ENCODE measurements at places on chromosomes 6 and 20. TPM values are rescaled to one million over a fixed set of nuclear protein-coding genes. Genes with fewer than 3 reads are reported as not detected.

NOX3 gene
- polyA plus RNA-seq: 1.6 TPM

DNA sequence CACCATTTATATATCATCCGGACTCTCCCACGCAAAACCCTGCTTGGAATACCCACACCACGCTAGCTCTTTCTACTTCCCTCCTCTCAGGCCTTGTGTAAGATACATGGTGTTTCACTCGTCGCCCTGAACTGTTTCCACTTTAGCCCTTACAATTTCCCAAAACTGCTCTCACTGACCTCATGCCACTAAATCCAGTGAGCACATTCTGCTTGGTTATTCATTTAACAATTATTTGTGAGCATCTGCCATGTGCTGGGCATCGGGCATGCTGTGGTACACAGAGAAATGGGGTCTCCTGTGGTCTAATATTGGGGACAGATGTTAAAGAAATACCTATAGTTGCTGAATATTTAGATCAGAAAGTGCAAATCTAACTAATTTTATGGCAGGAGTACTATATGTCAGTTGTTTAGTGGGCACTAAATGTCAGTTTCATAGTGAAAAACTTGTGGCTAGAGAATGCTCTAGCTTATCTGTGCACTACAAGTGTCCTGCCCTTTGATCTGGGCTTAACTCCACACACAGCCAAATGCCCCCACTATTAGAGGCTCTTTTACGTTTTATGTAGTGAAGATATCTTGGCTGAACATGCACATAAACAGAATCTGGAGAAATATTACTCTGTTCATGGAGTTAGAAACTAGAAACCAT lies 41.0 kb downstream of the PLEKHG1 start:
- DNase-seq: no peak

DNA sequence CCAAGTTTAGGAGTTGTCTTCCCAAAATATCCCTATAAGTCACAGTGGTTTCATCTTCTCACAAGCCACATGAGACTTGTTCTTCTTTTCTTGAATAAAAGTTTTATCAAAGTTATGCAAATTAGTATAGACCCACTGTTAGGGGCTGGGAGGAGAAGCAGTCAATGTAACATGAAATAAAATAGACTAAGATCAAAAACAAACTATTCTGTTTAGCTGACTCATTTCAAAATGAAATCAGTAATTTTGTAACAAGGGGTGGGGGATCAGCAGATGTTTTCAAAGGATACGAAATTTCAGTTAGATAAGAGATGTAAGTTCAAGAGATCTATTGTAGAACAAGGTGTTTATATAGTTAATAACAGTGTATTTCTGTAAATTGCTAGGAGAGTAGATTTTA lies 339.6 kb upstream of the PRDM1 start:
- no peak for DNase-seq

DNA sequence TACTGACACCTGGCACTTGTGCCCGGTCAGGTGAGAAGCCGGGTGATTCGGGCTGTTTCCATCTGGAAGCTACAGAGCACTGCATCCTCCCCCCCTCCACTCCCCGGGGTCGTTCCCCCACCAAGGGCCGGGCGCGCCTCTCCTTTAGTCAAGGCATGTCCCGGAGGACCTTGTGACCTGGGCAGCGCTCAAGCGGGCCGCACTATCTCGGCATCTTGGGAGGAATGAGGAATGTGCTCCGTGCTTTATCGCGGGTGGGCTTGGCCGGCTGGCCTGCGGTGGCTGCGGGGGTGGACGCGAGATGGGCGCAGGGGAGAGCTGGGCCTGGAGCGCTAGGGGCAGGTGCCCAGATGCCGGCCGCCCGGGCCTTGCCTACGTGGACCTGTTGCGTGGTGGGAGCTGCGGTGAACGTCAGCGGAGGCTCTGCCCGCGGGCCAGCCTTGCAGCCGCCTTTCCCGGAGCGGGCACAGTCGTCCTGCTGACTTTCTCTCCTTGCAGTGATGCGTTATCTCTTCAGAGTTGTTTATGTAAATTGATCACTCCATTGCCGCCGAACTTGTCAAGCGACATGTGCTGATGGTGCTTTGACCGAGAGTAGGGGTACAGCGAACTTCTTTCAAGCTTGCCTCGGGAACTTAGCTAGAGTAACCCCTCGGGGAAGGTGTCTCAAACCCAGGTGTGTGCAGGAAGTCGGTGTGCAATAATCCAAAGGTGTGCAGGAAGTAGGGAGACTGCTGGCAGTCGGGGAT lies 1.1 kb downstream of the LRRC1 start:
- DNase-seq: no peak

CFAP61 gene
- 2.8 TPM for polyA plus RNA-seq
